Activated CD4-positive, alpha-beta T cell treated with anti-CD3 and anti-CD28 coated beads, Interleukin-2, amount 10 ng/mL, durations not matched to agents 24 days and 14 days (primary cell): ENCODE measurements at places on chromosomes 11 and 22. TPM values are rescaled to one million over a fixed set of nuclear protein-coding genes. Genes with fewer than 3 reads are reported as not detected.
A peak's percentile ranks its signal among the peaks of the same experiment; 100 is the strongest.

Gene NELL1
- total RNA-seq: not detected in 2 replicates

- no peaks in the 10 kb centered on the region for H3K36me3 ChIP-seq
- no peak overlapping the region for H3K4me3 ChIP-seq
- H3K27ac ChIP-seq: no peak overlapping the region
- no peaks in the 10 kb centered on the region for H3K4me1 ChIP-seq
Measured at GRCh38 chr11:78851878-78852586, 277.4 kb upstream of the NARS2 start.

- peak overlapping the region; percentile 63 for H3K4me3 ChIP-seq
- peak overlapping the region; percentile 89 for H3K27ac ChIP-seq
- peak; percentile 82 for DNase-seq
- peaks cover 59% of the 10 kb centered on the region for H3K36me3 ChIP-seq
- peaks cover 61% of the 10 kb centered on the region for H3K4me1 ChIP-seq
Measured at GRCh38 chr11:3969613-3970012, 114.1 kb downstream of the STIM1 start.

GRCh38 chr22:39234867-39235687 lies 9.7 kb downstream of the PDGFB start:
- peaks cover 32% of the 10 kb centered on the region for H3K4me1 ChIP-seq
- H3K36me3 ChIP-seq: no peaks in the 10 kb centered on the region
- no peak for DNase-seq
- H3K27me3 ChIP-seq: peaks cover 50% of the 10 kb centered on the region
- H3K27ac ChIP-seq: no peak overlapping the region
- H3K4me3 ChIP-seq: no peak overlapping the region

GRCh38 chr11:12602421-12602820 lies 71.8 kb upstream of the TEAD1 start:
- no peak overlapping the region for H3K27ac ChIP-seq
- peaks cover 2% of the 10 kb centered on the region for H3K4me1 ChIP-seq
